ENCODE measurements at places on chromosomes 1 and 21.

DNA sequence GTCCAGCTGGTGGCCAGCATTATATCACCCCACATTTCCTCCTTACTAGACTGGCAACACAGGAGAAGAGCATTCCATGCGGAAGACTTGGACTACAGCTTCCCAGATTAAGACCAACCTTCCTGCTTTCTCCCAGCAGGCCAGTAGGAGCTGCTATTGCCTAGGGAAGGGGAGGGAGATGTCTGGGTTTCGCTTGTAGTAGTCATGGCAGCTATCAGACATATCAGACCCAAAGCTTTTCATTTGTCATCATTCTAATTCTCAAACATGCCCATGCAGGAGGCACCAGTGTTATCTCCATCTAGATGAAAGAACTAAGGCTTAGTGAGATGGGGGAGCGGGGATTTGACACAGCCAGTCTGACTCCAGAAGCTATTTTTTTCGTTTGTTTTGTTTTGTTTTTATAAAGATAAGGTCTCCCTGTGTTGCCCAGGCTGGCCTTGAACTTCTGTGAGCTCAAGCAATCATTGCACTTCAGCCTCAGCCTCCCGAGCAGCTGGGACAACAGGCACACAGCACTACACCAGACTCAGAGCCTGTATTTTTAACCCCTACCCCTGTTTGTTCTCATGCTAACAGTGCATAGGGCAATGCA lies 4.5 kb downstream of the PLA2G2A start:
- DNase-seq: peak; percentile 53

DNA sequence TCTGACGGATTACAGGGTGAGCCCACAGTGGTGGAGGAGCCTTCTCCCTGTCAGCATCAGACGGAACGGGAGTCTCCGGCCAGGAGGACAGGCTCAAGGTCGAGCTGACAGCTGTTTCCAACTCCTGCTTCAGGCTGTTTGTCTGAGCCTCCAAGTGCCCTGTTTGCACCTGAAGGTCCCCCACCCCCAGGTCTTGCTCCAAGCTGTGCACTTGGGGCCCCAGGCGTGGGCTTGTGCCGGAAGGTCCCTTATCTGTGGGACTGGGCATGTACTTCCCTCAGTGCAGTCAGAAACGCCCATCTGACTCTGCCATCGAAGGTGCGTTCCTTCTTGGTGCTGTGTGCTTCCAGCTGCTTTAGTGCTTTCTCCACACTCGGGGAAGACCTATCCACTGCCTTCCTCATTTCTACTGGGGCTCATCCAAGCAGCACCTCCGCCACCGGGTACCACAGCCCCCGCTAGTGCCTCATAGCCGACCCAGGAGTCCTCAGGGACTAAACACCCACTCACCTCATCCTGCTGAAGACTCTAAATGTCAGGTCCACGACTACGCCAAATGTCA lies 29.5 kb upstream of the CR2 start:
- no peak for DNase-seq

- no peak for DNase-seq
Observed at GRCh38 chr1:1171546-1172340, 1.9 kb upstream of the TTLL10 start.

DNA sequence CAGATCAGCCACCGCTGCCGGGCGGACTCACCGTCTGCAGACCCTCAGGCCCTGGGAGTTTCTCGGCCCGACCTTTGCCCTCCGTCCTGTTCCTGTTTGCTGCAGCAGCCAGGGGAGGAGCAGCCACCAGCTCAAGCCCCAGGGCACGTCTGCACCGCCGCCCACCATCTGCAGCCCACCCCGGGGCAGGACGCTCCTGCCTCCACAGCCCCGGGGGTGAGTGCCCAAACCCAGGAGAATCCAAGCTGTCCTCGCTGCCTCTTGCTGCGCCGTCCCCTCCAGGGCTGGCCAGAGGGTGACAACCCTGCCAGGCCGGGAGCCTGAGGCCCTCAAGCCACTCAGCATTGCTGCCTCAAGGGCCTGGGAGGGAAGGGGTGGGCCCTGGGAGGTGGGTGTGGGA lies 1.2 kb upstream of the SLC25A34 start:
- no peak for DNase-seq

GRCh38 chr1:8754247-8754650 lies 63.2 kb downstream of the RERE start:
- DNase-seq: no peak

DNA sequence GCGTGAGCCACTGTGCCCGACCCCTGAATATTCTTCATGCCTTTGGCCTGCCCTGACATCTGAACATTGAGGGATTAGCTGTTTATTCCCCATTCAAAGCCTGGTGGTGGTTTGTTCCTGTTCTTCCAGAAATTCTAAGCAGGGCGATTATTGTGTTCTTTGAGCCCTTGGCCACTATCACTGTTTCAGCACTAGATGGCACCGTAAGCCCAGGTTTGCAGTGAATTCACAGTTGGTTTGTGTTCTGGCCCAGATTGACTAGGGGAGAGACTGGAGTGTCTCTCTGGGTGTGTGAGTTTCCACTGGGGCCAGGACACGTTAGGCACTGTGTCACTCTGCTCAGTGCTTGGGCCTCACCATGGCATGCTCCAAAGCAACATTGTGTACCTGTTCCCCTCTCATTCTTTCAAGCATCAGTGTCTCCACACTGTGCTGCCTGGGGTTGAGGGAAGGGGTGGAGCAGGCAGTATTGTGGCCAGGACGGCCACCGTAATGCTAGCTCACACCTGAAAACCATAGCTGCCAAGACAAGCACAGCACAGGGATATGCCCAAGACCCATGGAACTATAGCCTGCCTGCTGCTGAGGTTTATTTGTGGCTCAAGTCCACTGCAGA lies 52.7 kb downstream of the PKN2 start:
- peak; percentile 2 for DNase-seq

All from AG09309 (cell line).